ENCODE measurements at places on chromosomes 6 and 20. TPM values are rescaled to one million over a fixed set of nuclear protein-coding genes. Genes with fewer than 3 reads are reported as not detected.

CGA gene
- total RNA-seq = 0.58 TPM

STMN3 gene
- total RNA-seq = 9.0 TPM

ADGB gene
- not detected for total RNA-seq

MAFB gene
- 0.15 TPM for total RNA-seq

PHACTR1 gene
- total RNA-seq = 0.11 TPM

OPRL1 gene
- total RNA-seq = 1.5 TPM

SEMG1 gene
- not detected for total RNA-seq

TREM1 gene
- total RNA-seq = 0.33 TPM

UBD gene
- 0.41 TPM for total RNA-seq

TRIM10 gene
- not detected for total RNA-seq

HCRTR2 gene
- not detected for total RNA-seq

AKAP7 gene
- 3.4 TPM for total RNA-seq

OR2H2 gene
- total RNA-seq = not detected

PROKR2 gene
- not detected for total RNA-seq

LY6G6C gene
- 0.09 TPM for total RNA-seq

POU5F1 gene
- 11.2 TPM for total RNA-seq

MAS1 gene
- total RNA-seq = not detected

CCDC170 gene
- 0.06 TPM for total RNA-seq

ZNFX1 gene
- total RNA-seq = 26.3 TPM

CST3 gene
- 436 TPM for total RNA-seq

TMEM63B gene
- 14.1 TPM for total RNA-seq

CUL9 gene
- total RNA-seq = 8.2 TPM

PTCHD4 gene
- 0.05 TPM for total RNA-seq

NKX2-4 gene
- total RNA-seq = not detected

HLA-DMA gene
- 3.0 TPM for total RNA-seq

MOG gene
- not detected for total RNA-seq

STK4 gene
- total RNA-seq = 14.1 TPM

GHRH gene
- total RNA-seq = not detected

FOXQ1 gene
- total RNA-seq = 5.3 TPM

PI16 gene
- 0.07 TPM for total RNA-seq

C20orf96 gene
- total RNA-seq = 11.1 TPM

SLC26A8 gene
- 0.07 TPM for total RNA-seq

LY86 gene
- total RNA-seq = not detected

EPHA7 gene
- total RNA-seq = 0.03 TPM

TULP1 gene
- not detected for total RNA-seq

TTBK1 gene
- total RNA-seq = 0.05 TPM

PSORS1C1 gene
- 4.6 TPM for total RNA-seq

GNAS-AS1 gene
- total RNA-seq = not detected

TUBB2B gene
- 15.8 TPM for total RNA-seq

MRPS26 gene
- total RNA-seq = 159 TPM

IMPG1 gene
- not detected for total RNA-seq

APOM gene
- 3.2 TPM for total RNA-seq

EDN1 gene
- total RNA-seq = 37.5 TPM

TMEM181 gene
- total RNA-seq = 12.7 TPM

CNR1 gene
- 2.4 TPM for total RNA-seq

COX4I2 gene
- total RNA-seq = not detected

SCRT2 gene
- total RNA-seq = not detected

HCK gene
- total RNA-seq = 0.05 TPM

RSPH4A gene
- total RNA-seq = 0.12 TPM
